Fibroblast of the conjunctiva (primary cell): ENCODE measurements at places on chromosomes 12 and 14.
A peak's percentile ranks its signal among the peaks of the same experiment; 100 is the strongest.

DNA sequence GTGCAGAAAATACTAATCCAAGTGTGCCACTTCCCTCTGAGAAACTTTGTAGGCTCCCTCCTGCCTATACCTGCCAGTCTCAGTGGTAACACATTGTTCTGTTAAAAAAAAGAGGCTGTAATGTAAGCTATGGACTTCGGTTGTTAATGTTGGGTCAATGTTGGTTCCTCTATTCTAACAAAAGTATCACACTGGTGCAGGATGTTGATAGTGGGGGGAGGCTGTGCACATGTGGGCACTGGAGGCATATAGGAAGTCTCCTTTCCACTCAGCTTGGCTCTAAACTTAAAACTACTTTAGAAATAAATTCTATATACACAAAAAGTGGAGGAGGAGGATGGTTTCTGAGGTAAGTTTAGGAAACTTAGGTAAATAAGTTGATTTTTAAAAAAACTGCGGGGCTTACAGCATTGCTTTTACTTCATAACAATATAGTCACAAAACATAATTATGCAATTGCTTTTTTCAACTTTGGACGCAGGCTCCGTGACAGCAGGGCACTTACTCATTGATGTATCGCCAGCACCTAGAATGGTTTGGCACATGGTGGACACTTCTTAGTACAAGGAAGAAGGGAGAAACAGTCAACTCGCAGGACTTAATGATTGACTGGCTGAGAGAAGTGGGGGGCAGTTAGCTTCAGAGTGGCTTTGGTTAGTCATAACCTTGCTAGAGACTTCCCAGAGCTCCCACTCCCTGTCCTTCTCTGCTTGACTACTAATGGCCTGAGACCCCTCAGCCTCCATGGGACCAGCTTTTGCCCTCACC lies 7.9 kb upstream of the NYNRIN start:
- no peak for DNase-seq

DNA sequence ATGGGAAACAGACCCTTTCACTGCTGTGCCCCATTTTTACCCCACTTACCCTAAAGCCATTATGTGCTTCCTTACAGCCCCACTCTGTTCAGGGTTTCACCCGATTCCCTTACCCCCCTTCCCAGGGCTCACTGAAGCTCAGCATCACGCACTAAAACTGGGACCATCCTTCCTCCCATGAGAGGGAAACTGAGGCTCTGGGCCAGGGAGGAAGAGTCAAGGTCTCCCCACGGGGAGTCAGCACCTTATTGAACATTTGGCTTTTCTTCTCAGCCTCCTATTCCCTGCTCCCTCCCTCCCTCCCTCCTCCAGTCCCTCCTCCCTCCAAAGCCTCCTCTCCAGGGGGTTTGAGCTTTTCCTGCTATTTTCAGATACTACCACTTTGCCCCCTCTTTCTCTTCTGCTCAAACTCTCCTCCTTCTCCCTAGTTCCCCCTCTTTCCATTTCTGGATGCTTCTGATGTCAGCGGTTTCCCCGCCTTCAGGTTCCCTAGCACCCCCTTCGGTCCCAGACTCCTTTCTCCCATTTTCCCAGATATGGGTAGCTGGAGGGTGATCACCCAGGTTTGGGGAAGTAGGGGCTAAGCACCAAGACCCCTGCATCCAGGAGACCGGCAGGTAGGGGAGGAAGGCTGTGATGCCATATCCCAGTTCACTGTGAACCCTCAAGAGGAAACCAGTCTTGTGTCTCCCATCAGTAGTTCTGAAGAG lies 960 bp downstream of the GPR162 start:
- DNase-seq, result no peak

GRCh38 chr12:106861984-106862916 lies 87.8 kb downstream of the RIC8B start:
- peak; percentile 70 for DNase-seq

DNA sequence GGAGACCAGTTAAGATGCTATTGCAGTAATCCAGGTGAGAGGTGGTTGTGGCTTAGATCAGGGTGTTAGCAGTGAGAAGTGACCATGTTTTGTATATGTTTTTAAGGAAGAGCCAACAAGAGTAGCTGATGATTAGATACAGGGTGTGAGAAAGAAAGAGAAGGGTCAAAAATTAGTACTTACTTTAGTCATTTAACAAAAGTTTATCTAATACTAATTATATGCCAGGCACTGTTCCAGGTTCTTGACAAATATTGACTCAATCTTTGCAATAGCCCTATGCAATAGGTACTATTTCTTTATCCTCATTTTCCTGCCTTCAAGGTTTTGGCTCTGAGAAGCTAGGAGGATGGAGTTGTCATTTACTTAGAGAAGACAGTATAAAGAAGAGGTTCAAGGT lies 70.2 kb downstream of the SSPN start:
- no peak for DNase-seq

- DNase-seq, result peak; percentile 17
Observed at GRCh38 chr12:39272871-39273655, 169.9 kb downstream of the KIF21A start.

DNA sequence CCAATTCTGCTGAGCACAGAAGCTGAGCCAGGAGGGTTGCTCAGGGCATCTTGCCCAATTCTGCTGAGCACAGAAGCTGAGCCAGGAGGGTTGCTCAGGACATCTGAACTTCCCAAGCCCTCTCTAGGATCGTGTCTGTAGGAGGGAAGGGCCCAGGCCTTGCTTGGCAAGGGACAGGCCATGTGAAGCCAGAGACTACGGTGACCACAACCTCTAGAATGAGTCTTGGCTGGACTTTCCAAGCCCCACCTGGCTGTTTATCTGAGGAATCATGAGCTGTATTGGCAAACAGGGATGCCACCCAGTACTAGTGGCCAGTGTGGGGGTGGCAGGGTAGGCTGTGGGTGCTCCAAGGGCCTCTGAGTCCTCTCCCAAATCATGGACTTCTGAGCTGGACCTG lies 7.7 kb upstream of the SERPINA6 start:
- no peak for DNase-seq

- no peak for DNase-seq
Observed at GRCh38 chr14:90547250-90547649, 150.4 kb downstream of the CALM1 start.

GRCh38 chr12:77742631-77743030 lies 88.1 kb upstream of the NAV3 start:
- DNase-seq, result no peak

- peak; percentile 10 for DNase-seq
Observed at GRCh38 chr12:188910-189621, 24.9 kb downstream of the SLC6A12 start.

- no peak for DNase-seq
Observed at GRCh38 chr12:125186471-125187147, 121.4 kb downstream of the AACS start.

DNA sequence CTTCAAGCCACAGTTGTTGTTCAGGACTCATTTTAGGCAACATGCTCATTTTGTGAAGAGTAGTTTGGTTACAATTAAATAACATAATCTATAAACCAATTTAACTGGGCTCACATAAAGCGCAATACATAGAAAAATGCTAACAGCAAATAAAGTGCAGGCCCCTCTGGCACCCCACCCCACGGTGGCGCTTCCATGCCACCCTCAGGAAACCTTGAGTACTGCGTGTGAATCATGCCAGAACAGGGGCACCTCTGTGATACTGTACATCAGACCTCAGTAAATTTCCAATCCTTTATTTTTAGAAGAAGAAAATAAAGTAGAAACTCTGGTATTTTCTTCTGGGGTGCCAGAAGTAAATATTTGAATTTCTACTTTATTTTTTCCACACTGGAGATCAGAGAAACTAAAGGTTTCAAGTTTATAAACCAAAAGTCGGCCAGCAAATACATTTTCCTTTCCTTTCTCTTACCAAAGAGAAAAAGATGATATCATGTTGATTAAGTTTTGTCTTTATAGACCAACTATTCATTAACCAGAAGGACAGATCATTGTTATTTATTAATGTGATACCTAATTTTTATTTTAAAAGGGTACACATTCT lies 316.8 kb downstream of the PAWR start:
- DNase-seq, result no peak

DNA sequence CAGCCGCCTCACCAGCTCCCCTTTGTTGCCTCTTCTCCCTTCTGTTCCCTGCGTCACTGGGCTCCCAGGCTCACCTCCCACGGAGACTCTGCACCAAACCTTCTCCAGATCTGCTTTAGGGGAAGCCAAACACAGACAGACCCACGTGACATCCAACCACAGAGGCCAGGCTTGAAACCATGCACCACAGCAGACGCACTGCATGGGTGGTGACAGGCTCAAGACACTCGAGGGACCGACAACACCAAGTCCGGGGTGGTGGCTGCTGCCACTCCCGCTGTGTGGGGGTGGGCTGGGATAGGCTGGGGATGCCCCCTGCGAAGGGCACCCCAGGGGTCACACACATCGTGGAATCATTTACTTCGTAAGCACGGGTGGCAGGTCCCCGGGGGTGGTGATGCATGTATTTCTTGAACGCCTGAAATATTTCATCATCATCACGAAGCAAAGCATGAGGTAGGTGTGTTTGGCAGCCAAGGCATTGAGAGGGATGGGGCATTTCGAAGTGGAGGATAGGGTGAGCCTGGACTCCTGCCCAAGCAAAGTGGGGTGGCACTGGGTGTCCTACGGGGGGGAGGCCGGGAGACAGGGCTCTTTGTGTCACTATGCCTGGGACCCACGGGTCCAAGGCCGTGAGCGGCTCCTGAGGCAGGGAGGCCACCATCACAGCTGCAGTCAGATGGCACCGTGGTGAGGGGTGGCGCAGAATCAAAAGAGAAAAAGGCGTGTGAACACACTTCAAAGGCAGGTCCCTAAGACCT lies 66.8 kb upstream of the RFLNA start:
- no peak for DNase-seq

DNA sequence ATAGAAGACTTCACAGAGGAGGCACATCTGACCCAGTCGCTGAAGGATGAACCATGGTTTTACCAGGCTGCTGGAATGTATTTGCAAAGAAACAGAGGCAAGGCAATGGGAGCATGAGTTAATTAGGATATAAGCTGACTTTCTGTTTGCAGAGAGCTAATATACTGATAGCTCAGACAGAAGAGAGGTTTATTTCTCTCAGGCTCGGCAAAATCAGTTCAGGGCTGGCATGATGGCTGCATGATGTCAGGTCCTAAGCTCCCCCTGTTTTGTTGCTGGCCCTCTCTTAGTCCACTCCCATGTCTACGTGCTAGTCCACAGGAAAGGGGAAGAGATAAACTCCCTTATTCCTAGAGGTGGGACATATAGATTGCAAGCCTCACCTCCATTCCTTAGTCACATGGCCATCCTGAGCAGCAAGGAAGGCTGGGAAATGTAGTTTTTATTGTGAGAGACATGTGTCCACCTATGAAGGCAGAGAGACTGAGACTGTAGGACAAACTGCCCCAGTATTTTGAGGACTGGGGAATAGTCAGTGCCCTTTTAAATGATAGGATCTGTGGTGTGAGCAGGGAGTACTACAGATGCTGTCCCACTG lies 224.5 kb downstream of the VRK1 start:
- no peak for DNase-seq

DNA sequence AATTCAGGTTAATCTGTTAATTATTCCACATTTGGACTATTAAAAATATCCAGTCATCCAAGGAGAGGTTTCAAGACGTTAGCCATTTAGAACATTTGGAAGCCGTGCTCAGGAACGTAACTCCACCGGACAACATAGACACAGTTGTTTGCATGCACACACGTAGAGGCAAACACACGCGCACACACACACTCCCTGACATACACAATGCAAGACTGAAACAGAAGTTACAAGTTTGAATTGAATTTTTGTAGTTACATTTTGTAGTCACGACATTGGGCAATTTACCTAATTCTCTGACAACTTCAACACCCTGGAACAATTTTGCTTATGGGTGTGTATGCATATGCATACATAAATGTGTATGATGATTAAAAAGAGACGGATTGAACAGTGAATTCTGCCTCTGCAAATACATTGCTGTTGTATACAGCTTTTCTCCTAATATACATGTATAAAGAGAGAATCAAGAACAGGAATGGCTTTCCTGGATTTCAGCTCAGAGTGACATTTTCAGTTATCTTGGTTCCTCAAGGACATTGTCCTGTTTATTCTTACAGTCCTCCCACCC lies 298.8 kb downstream of the LRFN5 start:
- no peak for DNase-seq

DNA sequence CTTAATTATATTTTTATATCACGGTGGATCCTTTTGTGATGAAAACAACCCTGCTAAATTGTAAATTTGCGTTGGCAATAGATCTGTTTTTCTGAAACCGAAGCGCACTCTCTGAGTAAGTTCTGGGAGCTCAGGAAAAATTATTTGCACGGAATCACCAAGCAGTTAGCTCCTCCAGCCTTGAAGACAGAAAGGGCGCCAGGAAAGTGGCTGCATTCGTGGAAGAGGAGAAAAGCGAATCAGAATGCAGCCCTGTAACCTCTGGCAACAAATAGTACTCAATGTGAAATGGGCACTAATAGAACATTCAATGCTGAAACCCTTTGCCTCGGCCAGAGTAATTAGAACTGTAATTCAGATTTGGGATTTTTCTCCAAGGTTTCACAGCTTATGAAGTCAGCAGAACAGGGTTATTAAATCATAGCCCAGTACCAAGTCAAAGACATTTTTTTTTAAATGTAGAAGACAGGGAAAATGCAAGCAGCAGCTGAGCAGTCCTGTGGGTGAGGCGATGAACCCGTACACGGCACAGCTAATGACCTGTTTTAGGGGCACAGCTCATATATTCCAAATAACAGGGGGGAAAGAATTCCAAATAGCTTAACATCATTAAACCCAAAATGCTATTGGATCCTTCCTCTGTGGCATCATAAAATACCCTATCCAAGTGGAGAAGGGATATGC lies 251.4 kb downstream of the EGLN3 start:
- DNase-seq, result no peak

GRCh38 chr12:110197003-110197402 lies 72.8 kb downstream of the IFT81 start:
- no peak for DNase-seq

- no peak for DNase-seq
Observed at GRCh38 chr12:113478351-113479011, 6.8 kb upstream of the LHX5 start.

DNA sequence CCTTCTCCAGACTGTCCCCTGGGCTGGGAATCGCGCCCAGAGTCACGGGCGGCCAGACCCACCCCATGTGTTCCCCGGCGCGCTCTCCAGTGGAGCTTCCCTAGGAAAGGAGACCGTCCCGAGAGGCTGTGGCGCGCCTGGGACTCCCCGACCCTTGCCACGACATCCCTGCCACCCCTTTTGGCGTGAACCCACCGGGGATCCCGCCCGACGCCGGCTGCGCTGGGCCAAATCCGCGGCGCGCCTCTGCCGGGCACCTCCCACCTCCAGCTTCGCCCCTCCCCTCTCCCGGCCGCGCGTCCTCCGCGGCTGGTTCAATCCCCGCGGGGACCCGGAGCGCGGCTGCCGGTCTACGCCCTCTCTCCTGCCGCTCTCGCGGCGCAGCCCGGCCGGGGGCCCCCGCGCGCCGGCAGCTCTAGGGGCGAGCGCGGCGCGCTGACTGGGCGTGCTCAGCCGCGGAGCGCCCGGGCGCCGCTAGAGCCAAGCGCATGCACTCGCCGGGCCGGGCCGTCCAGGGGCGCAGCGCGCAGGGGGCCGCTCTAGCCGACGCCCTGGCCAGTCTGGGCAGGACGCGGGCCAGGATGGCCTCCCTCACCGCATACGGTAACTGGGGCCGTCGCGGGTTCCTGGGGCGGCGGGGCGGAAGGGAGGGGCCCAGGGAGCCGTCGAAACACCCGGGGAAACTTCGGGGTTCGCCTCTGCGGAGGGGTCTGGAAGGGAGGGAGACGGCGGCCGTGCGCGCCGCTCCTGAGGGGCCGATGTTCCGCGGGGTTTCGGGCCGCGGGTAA lies 77.4 kb upstream of the ANO4 start:
- no peak for DNase-seq
